ENCODE measurements at places on chromosomes 2 and 18.

DNA sequence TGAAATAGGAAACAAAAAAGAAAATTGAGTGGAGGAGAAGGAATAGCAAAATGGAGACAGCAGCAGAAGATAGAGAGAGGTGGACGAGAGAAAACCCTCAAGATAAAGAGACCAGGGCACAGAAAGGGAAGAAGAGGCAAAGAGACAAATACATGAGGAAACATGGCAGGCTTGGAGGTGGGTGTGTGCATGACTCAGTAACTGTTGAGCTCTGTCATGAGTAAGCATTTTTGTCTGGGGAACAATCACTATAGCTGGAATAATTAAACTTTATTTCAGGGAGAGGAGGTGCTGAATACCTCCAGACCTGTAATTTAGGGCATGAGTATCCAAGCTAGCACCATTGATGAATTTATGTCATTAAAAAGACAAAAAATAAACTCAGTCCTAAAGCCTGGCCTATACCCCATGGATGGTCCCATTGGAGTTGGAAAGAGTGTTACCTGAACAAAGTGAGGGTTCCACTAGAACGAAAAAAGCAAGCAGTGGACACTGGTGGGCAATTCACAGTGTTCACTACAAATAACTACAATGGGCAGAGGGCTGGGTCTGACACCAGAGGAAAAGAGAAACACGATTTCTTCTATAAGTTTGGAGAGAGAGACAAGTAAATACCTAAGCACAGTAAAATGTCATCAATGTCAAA, 145.5 kb downstream of the ADCYAP1 start:
- DNase-seq: no peak

- no peak for DNase-seq
Measured at GRCh38 chr2:27123302-27124150, at the start of gene ABHD1. Gene ABHD1 (plus strand): TSS chr2:27123815. CDS start chr2:27123949, 134 bp downstream.

DNA sequence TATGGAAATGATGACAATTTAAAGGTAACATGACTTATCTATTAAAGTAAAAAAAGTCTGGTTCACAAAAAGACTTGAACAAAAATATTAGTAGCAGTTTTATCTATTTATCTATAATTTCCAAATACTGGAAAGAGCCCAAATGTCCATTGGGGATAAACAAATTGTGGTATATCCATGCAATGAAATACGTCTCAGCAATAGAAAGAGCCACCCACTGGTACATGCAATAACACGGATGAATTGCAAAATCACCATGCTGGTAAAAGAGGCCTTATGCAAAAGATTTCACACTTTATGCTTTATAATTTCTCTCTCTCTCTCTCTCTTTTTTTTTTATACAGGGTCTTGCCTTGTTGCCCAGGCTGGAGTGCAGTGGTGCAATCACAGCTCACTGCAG, 91.4 kb upstream of the ASAP2 start:
- no peak for DNase-seq

DNA sequence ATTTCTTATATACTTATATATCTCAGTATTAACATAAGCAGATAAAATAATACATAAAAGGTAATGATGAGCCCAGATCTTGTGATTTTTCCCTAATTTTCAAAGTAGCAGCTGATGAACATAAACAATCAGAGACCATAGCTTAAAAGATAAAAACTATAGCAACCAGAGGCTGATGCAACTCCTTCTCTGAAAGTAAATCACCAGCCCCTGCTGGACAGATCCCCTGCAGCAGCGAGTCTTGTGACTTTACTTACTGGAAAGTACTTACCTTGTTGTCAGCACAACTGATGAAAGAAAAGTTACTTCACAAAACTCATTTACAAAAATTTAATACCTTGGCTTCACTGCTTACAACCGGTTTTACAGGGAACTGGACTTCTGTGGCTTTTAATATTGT, 67.3 kb downstream of the GORASP2 start:
- DNase-seq: no peak

- no peak for DNase-seq
Measured at GRCh38 chr2:217941339-217941738, 61.5 kb downstream of the TNS1 start.

DNA sequence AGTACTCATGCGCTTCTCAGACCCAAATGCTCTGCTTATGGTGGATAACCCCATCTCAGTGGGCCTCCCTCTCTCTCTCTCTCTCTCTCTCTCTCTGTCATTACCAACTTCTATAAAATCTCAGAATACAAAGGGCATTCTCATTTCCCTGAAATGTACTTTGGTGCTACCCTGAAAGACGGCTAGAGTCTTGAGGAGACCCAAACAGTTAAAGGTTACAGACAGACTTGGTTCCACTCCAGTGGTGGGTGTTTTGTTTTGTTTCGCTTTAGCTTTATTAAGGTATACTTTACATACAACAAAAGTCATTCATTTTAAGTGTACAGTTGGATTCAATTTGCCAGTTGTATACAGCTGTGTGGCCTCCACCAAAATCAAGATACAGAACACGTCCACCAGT, 60.9 kb downstream of the BCL11A start:
- no peak for DNase-seq

DNA sequence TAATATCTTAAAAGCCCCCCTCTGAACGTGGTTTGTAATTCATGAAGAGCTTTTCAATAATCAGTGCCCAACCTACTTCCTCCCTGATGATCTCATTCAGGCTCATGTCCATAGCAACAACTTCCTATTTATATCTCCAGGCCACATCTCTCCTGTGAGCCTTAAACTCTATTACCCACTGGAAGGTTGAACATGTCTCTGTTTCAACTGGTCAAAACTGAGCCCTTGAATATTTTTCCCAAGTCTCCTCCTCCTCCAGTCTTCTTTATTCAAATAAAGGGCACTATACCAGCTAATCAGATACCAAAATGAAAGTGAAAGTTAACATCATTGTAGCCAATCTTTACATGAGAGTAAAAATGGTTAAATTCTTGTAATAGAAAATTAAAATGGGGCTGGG, 63.7 kb upstream of the ITGA4 start:
- DNase-seq: peak; percentile 47

GRCh38 chr2:67083951-67084350, 313.2 kb upstream of the ETAA1 start:
- no peak for DNase-seq

DNA sequence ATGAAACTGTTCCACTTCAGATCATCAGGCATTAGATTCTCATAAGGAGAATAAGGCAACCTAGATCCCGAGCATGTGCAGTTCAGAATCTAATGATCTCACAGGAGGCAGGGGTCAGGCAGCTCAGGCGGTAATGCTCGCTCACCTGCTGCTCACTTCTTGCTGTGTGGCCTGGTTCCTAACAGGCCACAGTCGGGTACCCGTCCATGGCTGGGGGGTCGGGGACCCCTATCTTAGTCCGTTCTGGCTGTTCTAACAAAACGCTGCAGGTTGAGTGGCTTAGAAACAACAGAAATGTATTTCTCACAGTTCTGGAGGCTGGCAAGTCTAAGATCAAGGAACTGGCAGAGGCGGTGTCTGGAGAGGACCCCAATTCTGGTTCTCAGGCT, 79.2 kb downstream of the ASB1 start:
- DNase-seq: no peak

DNA sequence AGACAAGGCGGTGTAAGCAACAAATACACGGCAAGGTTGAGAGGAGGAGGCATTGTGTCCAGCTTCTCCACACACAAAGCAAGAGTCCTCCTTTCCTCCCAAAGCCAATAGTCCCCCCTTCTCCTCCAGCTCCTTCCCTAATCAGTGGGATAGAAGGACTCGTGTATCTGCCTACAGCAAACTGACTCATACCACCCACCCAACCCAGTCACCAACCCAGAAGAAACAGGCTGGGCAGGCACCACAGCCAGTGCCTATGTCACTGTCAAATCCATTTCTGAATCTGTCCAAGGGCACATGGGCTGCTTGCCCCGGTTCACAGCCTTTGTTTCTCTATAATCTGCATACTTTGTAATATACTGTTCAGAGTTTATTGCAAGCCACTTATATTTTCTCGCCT, 19.2 kb upstream of the NMS start:
- no peak for DNase-seq

GRCh38 chr2:7373156-7373555, 455.9 kb downstream of the RNF144A start:
- no peak for DNase-seq

DNA sequence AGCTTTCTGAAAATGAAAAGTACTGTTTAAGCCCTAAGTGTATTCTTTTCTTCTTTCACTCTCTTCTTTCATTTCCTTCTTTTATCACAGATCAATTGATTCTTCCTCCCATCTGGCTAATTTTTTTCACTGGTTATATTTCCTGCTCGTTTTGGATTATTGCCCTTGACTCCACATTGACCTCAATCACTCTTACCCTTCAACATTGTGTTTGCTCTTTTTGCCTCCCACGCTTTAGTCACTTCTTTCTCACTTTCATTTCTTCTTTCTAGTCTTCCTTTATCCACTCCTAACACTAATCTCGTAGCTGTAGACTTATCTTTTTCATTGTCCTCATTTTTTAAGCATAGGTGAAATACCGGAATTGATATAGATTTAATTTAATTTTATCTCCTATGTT, 320.3 kb upstream of the VRK2 start:
- no peak for DNase-seq

DNA sequence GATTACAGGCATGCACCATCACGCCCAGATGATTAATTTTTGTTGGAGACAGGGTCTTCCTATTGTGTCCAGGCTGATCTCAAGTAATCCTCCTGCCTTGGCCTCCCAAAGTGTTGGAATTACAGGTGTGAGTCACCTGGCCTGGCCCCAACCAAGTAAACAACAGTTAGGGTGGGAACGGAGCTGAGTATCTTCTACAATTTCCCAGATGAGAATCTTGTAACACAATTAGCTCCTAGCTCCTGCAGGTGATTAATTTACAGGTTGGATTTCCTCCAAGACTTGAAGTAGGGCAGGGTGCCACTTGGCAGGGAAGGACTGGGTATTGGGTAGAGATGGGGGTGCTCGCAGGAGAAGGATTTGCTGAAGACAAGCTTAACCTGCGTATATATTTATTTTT, 17.8 kb downstream of the NLRC4 start:
- DNase-seq: no peak

- DNase-seq: no peak
Measured at GRCh38 chr2:101808006-101808562, 110.6 kb downstream of the MAP4K4 start.

DNA sequence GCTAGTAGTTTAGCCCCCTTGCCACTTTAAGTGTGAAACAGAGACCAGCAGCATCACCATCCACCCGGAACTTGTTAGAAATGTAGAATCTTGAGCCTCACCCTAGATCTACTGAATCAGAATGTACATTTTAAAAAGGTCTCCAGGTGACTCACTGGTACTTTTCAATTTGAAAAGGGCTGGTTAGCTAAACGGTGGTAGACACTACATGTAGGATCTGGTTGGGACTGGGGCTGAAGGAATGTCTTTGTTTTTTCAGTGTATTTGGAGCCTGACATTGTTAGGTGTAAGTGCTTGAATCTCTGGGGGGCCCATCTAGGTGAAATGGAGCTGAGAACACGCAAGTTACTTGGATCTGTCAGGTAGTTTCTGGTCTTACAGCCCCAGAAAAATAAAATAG, 44.0 kb upstream of the XPO1 start:
- no peak for DNase-seq

- peak; percentile 4 for DNase-seq
Measured at GRCh38 chr18:59787998-59788790, 91.0 kb upstream of the CCBE1 start.

- DNase-seq: no peak
Measured at GRCh38 chr2:233096006-233096405, 35.9 kb downstream of the INPP5D start.

DNA sequence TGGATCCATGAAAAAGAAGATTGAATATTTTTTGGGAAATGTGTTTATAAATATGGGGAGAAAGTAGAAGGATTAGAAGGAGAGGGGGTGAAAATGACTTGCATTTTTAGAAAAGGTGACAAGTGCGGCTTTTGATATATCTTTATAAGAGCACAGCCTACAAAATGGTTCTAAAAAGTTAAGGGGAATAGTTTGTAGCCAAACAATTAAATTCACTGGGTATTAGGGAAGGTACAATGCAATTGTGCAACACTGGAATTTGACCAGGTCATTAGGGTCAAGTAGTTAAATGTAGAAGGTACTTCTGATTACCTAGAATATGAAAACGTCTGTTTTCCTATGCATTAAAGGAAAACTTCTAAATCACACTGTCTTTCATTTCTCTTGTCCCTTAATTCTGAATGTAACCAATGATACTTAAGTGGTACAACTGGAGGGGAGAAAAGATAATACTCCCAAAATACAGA, 44.5 kb upstream of the SERTAD2 start:
- no peak for DNase-seq

GRCh38 chr18:23503963-23504344, 643 bp downstream of the RMC1 start:
- no peak for DNase-seq

- peak; percentile 24 for DNase-seq
Measured at GRCh38 chr2:105287692-105288091, 41.8 kb downstream of the TGFBRAP1 start.

GRCh38 chr2:18119883-18120282, 241.4 kb downstream of the KCNS3 start:
- DNase-seq: no peak

DNA sequence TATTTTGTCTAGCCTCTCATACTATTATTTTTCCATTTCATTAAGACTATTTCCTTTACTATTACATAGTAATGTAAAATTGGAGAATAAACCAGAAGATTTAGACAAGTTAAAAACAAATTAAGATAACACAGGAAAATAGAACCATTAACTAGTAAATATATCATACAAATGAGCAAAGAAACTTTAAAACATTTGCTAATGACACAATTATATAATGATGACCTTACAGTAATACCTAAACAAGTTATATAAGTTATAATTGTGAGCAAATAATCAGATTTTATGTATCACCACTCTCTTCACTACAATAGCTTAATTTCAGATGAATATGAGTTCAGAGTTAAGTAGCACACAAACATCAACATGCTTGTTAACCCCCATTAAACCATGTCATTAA, 72.6 kb upstream of the GRB14 start:
- DNase-seq: no peak

DNA sequence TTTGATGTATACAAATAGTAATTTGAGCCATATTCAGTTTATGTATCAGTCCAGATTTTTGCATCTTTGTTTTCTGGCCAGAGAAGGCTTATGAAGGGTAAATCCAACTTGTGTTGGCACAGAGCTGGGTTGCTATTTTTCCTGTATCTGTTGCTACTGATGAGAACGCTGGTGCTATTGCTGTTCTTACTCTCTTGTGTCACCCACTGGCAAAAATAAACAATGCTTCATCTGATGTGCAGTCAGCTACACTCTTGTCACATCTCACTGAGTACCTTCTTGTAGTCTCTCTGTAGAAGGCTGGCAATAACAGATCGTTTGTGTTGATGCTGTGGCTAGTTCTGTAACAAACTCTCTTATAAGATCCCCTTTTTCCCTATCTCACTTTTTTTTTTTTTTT, 323.4 kb downstream of the CDH19 start:
- no peak for DNase-seq

DNA sequence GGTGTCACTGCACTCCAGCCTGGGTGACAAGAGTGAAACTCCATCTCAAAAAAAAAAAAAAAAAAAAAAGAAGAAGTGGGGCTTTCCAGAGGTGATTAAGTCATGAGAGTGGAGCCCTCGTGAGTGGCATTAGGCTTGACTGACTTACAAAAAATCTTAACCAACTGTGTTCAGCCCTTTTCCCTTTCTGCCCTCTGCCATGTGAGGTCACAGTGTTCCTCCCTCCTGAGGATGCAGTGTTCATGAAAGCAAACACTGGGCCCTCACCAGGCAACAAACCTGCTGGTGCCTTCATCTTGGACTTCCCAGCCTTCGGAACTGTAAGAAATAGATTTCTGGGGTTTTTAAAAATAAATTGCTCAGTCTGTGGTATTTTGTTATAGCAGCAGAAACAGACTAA, 37.0 kb upstream of the METTL21A start:
- DNase-seq: no peak
